Activated CD4-positive, alpha-beta T cell treated with anti-CD3 and anti-CD28 coated beads for 36 hours (primary cell): ENCODE measurements at places on chromosomes 11 and 22. TPM values are rescaled to one million over a fixed set of nuclear protein-coding genes. Genes with fewer than 3 reads are reported as not detected.

GRCh38 chr11:73198677-73199076, 19.4 kb upstream of the P2RY2 start:
- H3K36me3 ChIP-seq: no peaks in the 10 kb centered on the region
- no peak overlapping the region for H3K4me3 ChIP-seq
- no peaks in the 10 kb centered on the region for H3K4me1 ChIP-seq
- no peak overlapping the region for H3K27ac ChIP-seq
- H3K27me3 ChIP-seq: no peaks in the 10 kb centered on the region

- DNase-seq: no peak
- H3K4me1 ChIP-seq: no peaks in the 10 kb centered on the region
- no peak overlapping the region for H3K4me3 ChIP-seq
- no peaks in the 10 kb centered on the region for H3K27me3 ChIP-seq
- no peaks in the 10 kb centered on the region for H3K36me3 ChIP-seq
Observed at GRCh38 chr11:38252620-38253019, 1654.6 kb upstream of the RAG2 start.

- H3K27ac ChIP-seq: no peak overlapping the region
- no peaks in the 10 kb centered on the region for H3K36me3 ChIP-seq
- no peaks in the 10 kb centered on the region for H3K4me1 ChIP-seq
- H3K27me3 ChIP-seq: no peaks in the 10 kb centered on the region
Observed at GRCh38 chr11:79570104-79570503, 129.3 kb upstream of the TENM4 start.

The PRODH gene
- total RNA-seq: not detected

The RHBDD3 gene
- total RNA-seq: 25.3 TPM
